ENCODE measurements at places on chromosomes 3 and 15.

DNA sequence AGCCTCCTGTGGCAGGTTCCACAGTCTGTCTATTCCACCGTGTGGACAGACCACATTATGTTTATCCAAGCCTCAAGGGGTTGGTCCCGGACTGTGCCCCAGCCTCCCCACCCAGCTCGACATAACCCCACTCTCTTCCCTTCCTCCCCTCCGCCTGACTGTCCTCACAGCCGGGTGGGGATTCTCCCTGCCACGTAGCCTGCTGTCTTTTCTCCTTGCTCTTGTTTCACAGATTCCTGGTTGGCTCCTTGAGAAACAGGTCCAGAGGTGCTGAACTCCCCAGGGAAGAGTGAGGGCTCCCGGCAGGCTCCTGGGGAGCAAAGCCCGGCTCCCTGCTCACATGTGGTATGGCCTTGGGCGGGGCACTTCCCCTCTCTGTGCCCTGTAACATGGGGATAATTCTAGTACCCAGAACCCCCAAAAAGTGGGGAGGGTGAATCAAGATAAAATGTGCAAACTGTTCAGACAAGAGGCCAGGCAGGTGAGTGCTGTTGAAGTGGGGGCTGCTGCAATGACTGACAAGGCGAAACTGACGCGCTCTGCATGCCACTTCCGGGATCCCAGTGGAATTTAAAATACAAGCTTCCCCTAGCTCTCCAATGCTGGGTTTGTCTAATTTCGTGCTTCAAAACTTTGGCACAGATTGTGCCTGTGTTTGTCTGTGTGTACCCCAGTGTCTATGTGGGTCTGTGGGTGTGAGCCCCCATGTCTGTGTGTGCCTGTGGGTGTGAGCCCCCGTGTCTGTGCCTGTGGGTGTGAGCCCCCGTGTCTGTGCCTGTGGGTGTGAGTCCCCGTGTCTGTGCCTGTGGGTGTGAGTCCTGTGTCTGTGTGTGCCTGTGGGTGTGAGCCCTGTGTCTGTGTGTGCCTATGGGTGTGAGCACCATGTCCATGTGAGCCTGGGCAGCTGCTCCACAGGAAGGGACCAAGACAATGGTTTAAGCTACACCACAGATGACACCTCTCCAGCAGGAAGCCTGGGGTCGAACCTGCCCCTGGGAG is 160.6 kb upstream of the IQSEC1 start:
- no peak overlapping the region for H3K27ac ChIP-seq
- H3K27me3 ChIP-seq = peaks cover 45% of the 10 kb centered on the region
- no peak overlapping the region for H3K4me3 ChIP-seq

DNA sequence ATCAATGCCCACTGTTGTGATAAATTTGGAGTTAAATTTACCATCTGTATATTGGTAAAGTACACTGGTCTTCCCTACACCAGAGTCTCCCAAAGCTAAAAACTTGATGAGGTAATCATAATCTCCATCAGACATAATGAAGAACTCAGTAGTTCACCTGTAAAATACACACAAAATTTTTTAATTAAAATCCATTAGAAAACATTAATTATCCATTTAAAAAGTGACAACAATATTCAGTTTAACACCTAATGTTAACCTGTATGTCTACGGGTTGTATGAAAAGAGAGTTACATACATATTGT is 38.0 kb upstream of the RSL24D1 start:
- no peaks in the 10 kb centered on the region for H3K36me3 ChIP-seq
- no peak overlapping the region for H3K27ac ChIP-seq
- no peak overlapping the region for H3K4me3 ChIP-seq
- peaks cover 8% of the 10 kb centered on the region for H3K4me1 ChIP-seq
- no peak for DNase-seq
- no peaks in the 10 kb centered on the region for H3K27me3 ChIP-seq

- H3K4me3 ChIP-seq = no peak overlapping the region
- H3K27ac ChIP-seq = no peak overlapping the region
- DNase-seq = no peak
- H3K27me3 ChIP-seq = peaks cover 8% of the 10 kb centered on the region
- no peaks in the 10 kb centered on the region for H3K4me1 ChIP-seq
Observed at GRCh38 chr15:33543957-33544356, 233.2 kb downstream of the RYR3 start.

- H3K27me3 ChIP-seq = peaks cover 5% of the 10 kb centered on the region
- H3K27ac ChIP-seq = no peak overlapping the region
- H3K4me1 ChIP-seq = peaks cover 22% of the 10 kb centered on the region
- H3K4me3 ChIP-seq = no peak overlapping the region
- peak; percentile 9 for DNase-seq
- H3K36me3 ChIP-seq = no peaks in the 10 kb centered on the region
Observed at GRCh38 chr3:171950373-171950772, 89.0 kb upstream of the FNDC3B start.

GRCh38 chr3:42843713-42844411 is 31.8 kb downstream of the CYP8B1 start:
- H3K27ac ChIP-seq = no peak overlapping the region
- H3K4me1 ChIP-seq = peaks cover 15% of the 10 kb centered on the region
- peaks cover 17% of the 10 kb centered on the region for H3K27me3 ChIP-seq
- no peak overlapping the region for H3K4me3 ChIP-seq
- DNase-seq = no peak

- H3K4me1 ChIP-seq = peaks cover 75% of the 10 kb centered on the region
- no peak overlapping the region for H3K4me3 ChIP-seq
- H3K36me3 ChIP-seq = 0 out of 2 replicates have a peak, but pooled peaks cover 3% of the 10 kb centered on the region
- H3K27me3 ChIP-seq = peaks cover 3% of the 10 kb centered on the region
- no peak for DNase-seq
Observed at GRCh38 chr15:63369781-63370180, 11.9 kb downstream of the CA12 start.

DNA sequence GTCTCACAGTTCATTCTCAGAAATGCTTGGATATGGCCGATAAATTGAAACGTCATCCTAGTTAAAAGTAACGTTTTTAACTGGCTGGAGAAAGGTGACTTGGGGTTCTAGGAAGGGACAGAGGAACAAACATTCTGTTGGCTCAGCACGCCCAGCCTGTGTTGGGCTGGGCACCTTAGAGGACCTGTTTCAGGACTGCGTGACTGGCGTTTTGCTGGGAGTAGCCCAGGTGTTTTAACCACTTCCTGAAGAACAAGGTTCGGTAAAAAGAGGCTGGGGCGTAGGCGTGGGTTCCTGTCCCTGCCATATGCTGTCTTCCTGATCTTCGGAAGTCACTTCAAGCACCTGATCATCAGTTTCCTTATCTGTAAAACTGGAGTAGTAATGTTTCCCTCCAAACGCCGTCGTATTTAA is 1.1 kb upstream of the TLNRD1 start:
- DNase-seq = no peak
- H3K4me1 ChIP-seq = peaks cover 29% of the 10 kb centered on the region
- H3K27me3 ChIP-seq = no peaks in the 10 kb centered on the region
- H3K27ac ChIP-seq = peak overlapping the region; percentile 94
- H3K4me3 ChIP-seq = peak overlapping the region; percentile 93

GRCh38 chr15:48925714-48926223 is 38.0 kb downstream of the SHC4 start:
- peak overlapping the region; percentile 88 for H3K27ac ChIP-seq
- peak overlapping the region; percentile 71 for H3K4me3 ChIP-seq
- peaks cover 63% of the 10 kb centered on the region for H3K4me1 ChIP-seq
- peak; percentile 93 for DNase-seq
- peaks cover 17% of the 10 kb centered on the region for H3K36me3 ChIP-seq
- H3K27me3 ChIP-seq = peaks cover 2% of the 10 kb centered on the region

GRCh38 chr15:97745481-97746071 is 214.9 kb upstream of the ARRDC4 start:
- H3K27me3 ChIP-seq = peaks cover 2% of the 10 kb centered on the region
- no peaks in the 10 kb centered on the region for H3K4me1 ChIP-seq
- no peak overlapping the region for H3K4me3 ChIP-seq
- no peaks in the 10 kb centered on the region for H3K36me3 ChIP-seq
- H3K27ac ChIP-seq = no peak overlapping the region

DNA sequence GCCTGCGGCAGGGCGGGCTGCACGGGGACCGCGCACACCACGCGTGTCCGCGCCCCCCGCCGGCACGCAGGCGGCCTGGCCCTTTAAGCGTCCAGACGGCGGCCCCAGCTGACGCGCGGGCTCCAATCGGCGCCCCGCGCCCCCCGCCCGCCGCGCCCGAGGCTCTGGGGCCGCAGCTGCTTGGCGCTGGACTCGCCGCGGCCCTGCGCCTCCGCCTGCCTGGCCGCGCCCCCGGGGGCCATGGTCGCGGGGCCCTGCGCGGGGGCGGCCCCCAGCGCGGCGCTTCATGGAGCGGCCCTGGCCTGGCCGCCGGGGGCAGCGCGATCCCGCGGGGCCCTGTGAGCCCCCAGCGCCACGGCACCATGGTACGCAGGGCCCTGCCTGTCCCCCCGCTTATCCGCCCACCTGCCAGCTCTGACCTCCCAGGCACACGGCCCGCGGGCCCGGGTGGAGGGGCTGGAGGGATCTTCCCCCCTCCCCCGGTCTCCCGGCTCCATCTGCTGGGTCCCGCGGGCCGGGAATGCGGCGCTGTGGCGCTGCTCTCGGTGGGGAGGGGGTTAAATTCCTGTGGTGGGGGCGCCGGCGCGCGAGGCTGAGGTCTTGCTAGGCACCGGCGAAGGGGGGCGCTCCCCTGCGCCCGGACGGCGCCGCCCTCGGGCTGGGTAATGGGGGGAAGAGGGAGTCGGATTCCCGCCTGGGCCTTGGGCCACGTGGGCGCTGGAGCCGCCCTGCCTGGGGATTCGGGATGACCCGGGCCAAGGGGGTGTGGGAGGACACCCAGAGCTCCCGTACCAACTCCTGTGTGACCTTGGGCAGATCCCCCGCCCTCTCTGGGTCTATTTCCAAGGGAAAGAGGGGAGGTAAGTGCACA is 1.1 kb downstream of the ZBTB47 start:
- peak overlapping the region; percentile 94 for H3K4me3 ChIP-seq
- H3K27ac ChIP-seq = peak overlapping the region; percentile 61
- peaks cover 6% of the 10 kb centered on the region for H3K36me3 ChIP-seq
- H3K27me3 ChIP-seq = peaks cover 2% of the 10 kb centered on the region
- peak; percentile 22 for DNase-seq
- peaks cover 56% of the 10 kb centered on the region for H3K4me1 ChIP-seq

GRCh38 chr3:169103951-169104941 is 559.3 kb downstream of the MECOM start:
- peaks cover 62% of the 10 kb centered on the region for H3K4me1 ChIP-seq
- H3K4me3 ChIP-seq = peak overlapping the region; percentile 42
- peak overlapping the region; percentile 67 for H3K27ac ChIP-seq
- DNase-seq = peak; percentile 64

- H3K4me3 ChIP-seq = no peak overlapping the region
Observed at GRCh38 chr3:9013782-9014563, 50.7 kb upstream of the RAD18 start.

DNA sequence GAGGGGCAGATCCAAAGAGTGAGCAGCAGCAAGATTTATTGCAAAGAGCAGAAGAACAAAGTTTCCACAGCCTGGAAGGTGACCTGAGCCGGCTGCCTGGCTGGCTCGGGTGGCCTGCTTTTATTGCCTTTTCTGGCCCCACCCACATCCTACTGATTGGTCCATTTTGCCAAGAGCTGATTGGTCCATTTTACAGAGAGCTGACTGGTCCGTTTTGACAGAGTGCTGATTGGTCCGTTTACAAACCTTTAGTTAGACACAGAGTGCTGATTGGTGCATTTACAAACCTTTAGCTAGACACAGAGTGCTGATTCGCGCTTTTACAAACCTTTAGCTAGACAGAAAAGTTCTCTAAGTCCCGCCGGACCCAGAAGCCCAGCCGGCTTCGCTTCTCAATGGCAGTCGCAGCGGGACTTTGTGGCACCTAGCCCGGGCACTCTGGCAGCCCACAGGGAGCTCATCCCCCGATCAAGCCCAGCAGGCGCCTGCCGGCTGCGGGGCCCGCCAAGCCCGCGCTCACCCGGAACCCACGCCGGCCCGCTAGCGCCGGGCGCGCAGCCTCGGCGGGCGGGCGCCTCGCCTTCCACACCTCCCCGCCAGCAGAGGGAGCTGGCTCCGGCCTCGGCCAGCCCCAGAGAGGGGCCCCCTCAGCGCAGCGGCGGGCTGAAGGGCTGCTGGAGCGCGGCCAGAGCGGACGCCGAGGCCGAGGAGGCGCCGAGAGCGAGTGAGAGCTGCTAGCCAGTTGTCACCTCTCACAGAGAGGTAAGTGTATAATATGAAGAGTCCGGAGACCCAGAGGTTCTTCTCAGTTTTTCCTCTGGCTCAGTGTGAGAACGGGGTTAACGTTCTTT is 339.2 kb downstream of the CHL1 start:
- no peaks in the 10 kb centered on the region for H3K4me1 ChIP-seq
- H3K4me3 ChIP-seq = no peak overlapping the region
- H3K36me3 ChIP-seq = peaks cover 5% of the 10 kb centered on the region
- no peak overlapping the region for H3K27ac ChIP-seq
- DNase-seq = no peak

GRCh38 chr3:126152458-126152857 is 27.9 kb downstream of the ALDH1L1 start:
- no peak for DNase-seq
- 0 out of 2 replicates have a peak, but pooled peaks cover 4% of the 10 kb centered on the region for H3K36me3 ChIP-seq
- H3K27me3 ChIP-seq = peaks cover 23% of the 10 kb centered on the region
- H3K27ac ChIP-seq = no peak overlapping the region
- H3K4me1 ChIP-seq = no peaks in the 10 kb centered on the region
- H3K4me3 ChIP-seq = no peak overlapping the region

DNA sequence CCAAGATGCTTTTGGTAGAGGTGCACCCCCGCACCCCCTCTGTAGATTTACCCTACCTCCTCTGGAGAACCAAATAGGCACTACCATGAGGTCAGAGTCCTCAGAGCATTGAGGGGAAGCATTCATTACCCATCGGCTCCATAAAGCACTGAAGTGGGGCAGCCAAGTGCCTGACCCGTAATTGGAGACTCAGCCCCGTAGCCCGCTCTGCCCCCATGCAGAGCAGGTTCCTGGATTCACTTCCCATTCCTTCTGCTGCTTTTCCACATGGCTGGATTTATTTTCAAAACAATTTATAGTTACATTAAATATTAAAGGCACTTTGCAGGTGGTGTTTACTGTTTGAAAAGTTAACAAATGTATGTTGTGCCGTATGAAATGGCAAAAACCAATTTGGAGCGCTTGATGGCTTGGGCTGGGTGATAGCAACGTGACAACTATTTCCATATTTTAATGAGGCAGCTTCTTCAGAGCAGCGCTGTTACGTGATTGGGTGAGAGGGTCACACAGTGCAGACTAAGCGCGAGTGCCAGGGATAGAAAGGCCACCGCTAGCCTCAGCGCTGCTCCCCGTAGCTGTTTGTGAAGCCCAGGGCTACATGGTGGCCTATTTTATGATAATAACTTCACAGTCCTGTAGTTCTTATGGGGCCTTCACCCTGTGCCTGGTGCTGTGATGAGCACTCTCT is 373.8 kb upstream of the PROK2 start:
- H3K4me3 ChIP-seq = no peak overlapping the region
- H3K27ac ChIP-seq = no peak overlapping the region
- peaks cover 35% of the 10 kb centered on the region for H3K4me1 ChIP-seq
- DNase-seq = no peak
- H3K27me3 ChIP-seq = peaks cover 5% of the 10 kb centered on the region

Measured in HFFc6 (cell line).